Effector memory CD4-positive, alpha-beta T cell (primary cell): ENCODE measurements at places on chromosomes 5 and 9.

DNA sequence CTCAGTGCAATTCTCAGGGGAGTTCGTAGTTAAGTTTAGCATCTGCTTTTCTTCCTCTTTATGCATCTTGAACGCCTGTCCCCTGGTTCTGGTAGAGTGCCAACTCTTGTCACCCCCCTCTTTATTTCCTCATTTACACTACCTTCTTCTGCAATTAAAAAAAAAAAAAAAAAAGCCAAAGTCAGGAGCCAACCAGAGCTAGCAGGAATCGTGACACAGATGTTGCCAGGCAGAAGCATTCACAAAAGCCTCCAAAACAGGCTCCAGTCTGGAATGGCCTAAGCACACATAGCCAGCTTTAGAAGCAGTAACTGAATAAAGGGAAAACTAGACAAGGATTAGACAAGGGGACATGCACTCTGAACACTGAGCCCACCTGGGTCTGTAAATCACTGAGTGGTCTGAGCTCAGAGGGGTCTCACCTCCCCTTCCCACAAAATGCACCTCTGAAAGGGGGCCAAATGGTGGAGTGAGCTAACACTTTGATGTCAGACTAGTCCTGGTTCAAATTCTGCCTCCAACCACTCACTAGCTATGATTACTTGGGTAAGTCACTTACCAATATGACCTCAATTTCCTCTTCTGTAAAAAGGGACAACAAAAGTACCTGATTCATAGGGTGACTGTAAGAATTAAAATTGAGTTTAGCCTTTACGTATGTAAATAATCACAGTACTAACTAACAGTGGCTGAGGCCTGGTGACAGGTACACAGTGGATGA is 2.0 kb downstream of the CD74 start:
- DNase-seq = peak; percentile 41

GRCh38 chr9:70044490-70045307 is 1.1 kb downstream of the MAMDC2 start:
- no peak for DNase-seq

DNA sequence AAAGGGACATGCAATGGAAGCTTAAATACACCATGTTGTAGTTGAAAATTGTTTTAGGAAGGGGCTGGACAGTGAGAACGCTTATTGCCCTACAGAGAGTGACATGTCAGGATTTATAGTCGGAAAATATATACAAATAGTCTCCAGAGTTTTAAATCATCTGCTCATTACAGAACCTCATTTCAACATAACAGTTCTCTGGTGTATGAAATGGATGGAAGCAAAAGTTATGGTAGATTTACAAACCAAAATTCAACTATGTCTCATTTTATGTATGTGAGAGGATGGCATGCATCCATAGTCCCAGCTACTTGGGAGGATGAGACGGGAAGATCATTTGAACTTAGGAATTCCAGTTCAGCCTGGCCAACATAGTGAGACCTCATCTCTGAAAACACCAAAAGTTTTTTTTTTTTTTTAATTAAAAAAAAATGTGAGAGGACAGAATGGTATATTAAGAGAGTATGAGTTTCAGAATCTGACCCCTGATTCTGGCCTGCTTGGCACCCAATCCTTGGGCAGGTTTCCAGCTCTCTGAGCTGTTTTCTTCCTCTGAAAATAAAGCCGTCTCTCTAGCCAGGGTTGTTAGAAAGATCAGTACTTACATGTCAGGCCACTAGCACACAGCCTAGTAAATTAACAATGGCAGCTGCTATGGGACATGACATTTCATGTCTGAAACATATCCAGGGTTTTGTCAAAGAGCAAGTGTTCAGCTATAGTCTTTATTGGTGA is 40.1 kb downstream of the IQGAP2 start:
- no peak for DNase-seq

DNA sequence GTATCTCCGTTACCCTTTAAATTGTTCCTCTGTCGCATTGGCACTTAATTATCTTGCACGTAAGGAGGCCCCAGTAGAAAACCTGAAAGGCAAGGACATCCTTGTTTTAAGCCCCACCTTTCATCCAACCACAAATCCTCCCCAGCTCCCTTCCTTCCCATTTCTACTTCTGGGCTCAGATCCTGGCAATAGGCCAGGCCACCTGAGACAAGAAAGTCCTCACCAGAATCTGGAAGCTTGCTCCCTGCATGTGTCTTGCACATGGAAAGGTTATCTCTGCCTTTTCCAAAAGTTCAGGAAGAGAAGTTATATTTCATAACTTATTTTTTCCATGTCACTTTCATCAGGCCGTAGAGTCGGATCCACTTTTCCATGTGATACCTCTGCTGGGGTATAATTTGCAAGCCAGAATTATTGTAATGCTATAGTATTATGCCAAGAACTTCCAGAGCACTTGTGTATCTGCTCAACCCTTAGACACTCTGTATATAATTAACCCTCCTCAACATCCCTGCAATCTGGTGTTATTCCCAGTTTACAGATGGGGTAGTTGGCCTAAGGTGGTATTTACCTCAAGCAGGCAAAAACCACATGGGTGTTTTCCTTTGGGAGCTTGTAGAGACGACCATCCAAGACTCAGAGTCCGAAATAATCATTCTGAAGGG is 2.6 kb upstream of the SHB start:
- no peak for DNase-seq

DNA sequence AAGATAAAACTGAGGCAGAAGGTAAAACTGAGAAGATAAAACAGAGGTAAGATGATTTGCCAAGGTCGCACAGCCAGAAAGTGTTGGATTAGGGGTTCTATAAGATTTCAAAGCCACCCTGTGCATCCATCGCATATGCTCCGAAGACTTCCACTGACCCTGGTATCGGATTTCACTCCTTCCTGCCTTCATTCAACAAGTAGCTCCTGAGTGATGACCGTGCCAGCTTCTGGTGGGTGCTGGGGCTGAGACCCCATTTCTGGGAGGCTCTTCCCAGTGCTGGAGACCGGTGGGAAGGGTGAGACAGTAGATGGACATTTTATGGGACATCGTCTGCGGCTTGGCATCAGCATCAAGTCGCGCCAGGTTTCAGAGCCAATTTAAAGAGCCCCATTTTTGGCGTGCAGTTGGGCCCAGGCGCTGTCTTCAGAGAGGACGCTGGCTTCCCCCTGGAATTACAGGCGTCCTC is 53.7 kb upstream of the DAB2IP start:
- no peak for DNase-seq

- no peak for DNase-seq
These were observed 91.8 kb downstream of the SAXO1 start for GRCh38 chr9:18941060-18941740.

DNA sequence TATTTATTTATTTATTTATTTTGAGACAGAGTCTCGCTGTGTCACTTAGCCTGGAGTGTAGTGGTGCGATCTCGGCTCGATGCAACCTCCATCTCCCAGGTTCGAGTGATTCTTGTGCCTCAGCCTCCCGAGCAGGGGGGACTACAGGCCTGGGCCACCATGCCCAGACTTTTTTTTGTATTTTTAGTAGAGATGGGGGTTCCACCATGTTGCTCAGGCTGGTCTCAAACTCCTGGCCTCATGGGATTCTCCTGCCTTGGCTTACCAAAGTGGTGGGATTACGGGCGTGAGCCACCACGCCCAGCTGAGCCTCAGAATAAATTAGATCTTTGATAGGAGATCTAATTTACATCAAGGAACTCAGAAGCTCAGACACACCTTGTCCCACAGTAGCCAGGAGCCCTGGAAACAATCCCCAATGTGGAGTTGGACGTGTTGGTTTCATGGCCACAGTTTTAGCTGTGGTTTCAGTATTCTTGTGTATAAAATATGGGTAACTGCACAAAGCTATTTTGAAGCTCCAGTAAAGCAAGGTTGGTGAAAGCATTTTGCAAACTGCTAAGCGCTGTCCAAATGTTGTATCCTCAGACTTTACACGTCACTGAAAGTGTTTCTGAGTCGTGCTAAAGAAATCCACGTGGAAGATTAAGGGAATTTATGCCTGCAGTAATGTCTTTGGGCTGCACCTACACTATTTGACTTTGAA is 3.0 kb upstream of the HNRNPAB start:
- DNase-seq = no peak

DNA sequence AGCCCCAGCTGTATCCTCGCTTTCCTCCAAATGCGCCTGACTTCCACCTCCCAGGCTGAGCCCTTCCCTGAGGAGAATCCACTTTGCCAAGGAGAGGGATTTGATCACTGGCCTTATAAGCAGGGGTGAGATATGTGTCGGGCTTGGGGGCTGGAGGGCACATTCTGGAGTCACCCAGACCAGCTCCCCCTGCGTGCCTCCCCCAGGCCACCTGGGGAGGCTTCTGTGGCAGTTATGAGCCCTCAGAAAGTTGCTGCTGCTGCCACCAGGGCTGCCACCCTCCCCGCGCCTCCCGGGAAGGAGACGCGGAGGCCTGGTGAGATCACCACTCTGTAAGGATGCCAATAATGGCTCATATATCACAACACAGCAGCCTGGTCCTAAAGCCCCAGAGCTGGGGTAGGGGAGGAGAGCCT is 211.5 kb downstream of the PAPPA start:
- DNase-seq = no peak

DNA sequence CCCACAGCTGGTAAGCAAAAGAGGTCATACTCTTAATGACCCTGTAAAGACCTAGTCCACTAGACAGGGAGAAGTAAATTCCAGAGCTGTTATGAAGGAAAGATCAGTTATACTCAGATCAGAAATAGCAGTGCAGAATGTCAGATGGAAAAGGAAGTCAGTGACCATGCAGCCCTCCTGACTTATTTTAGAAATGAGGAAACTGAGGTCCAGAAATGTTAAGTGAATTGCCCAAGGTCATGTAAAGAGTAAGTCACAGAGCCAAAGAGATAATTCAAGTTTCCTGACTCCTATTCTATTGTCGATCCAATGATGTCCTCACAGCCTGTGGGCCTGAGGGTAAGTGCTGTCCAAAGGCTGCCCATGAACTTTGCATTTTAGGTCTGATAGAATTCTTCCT is 214.9 kb upstream of the IL12B start:
- DNase-seq = no peak

- DNase-seq = no peak
These were observed 423.6 kb downstream of the IRX1 start for GRCh38 chr5:4019009-4019769.

DNA sequence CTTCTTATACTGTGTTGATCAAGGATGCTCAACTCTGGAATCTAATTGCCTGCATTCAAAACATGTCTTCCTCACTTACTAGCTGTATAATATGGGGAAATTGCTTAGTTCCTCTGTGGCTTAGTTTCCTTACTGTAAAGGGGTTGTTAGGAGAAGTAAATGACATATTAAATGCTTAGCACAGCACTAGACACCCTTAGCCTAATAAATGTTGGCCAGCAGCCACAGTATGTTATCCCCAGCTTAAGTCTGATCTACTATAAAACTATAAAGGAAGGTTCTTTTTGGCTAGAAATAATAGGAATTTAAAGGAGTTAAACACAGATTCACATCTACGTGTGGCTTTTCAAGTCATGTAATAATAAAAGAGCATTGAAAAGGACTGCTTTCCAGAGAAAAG is 232.4 kb downstream of the PCSK1 start:
- no peak for DNase-seq

DNA sequence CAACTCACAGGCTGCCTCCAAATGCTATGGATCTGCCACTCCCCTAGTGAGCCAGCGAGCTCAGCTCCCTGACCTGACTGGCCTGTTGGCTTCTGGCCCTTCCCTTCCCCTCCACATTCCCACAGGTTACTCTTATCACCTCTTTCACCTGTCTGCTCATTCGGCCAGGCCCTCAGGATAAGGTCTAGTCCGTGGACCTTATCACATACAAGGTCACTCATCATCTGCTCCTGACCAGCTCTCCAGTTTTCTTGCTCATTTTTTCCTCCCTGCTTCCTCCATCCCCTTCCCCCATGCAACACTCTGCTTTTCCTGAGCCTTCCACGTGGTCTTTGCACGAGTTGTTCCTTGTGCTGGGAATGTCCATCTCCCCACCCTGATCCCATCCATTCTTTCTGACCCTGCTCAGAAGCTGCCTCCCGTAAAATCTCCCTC is 25.9 kb upstream of the NDST1 start:
- DNase-seq = no peak

GRCh38 chr5:173745123-173745522 is 128.7 kb upstream of the BOD1 start:
- DNase-seq = no peak

DNA sequence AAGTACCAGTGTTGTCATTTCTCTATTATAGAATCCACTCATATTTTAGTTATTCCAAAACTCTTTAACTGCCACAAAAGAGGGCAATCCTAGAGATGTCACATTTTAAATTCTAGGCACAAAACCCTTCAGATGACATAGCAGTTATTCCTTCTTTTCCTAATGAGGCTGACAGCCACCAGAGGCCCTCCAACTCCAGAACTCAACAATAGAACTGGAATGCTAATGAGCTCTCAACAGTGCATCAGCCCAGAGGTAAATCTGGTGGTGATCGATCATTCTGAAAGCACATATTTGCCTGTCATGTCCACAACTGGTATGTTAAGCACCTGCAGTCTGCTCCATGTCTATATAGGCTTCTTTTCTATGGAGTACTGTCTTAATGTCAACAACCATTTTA is 40.2 kb upstream of the RAB3C start:
- DNase-seq = no peak

GRCh38 chr5:120789918-120790317 is 325.8 kb downstream of the PRR16 start:
- no peak for DNase-seq

DNA sequence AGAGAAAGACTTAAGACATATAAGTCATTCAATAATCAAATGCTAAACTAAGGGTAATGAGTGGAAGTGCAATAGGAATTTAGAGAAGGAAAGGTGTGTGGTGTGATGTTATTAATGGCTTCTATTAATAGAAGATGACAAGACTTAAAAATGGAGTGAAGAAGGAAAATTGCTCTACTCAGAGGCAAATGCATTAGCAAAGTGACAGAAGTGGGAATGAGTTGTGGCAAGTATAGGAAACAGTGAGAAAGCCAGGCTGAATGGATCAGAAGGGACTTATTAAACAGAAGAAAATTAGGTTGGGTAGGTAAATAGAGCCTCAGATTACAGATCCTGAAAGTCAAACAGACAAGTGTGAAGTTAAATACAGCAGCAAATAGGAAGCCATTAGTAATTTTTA is 5.7 kb downstream of the SKIC3 start:
- DNase-seq = no peak

- DNase-seq = no peak
These were observed 5.2 kb upstream of the NKD2 start for GRCh38 chr5:1003296-1003937.

- no peak for DNase-seq
These were observed 102.1 kb upstream of the RANBP3L start for GRCh38 chr5:36403632-36404311.

GRCh38 chr5:40436535-40437237 is 243.0 kb upstream of the PTGER4 start:
- DNase-seq = peak; percentile 19

GRCh38 chr5:80255811-80256712 is at the start of gene SERINC5:
Gene SERINC5, minus strand, starts transcription at chr5:80256048. Its CDS starts 126 bp downstream, at chr5:80255922.
- peak; percentile 74 for DNase-seq
